Activated T-cell treated with anti-CD3 and anti-CD28 coated beads, Interleukin-2, amount 50 U/mL, for 72 hours (primary cell): ENCODE measurements at places on chromosomes 2 and 18.

DNA sequence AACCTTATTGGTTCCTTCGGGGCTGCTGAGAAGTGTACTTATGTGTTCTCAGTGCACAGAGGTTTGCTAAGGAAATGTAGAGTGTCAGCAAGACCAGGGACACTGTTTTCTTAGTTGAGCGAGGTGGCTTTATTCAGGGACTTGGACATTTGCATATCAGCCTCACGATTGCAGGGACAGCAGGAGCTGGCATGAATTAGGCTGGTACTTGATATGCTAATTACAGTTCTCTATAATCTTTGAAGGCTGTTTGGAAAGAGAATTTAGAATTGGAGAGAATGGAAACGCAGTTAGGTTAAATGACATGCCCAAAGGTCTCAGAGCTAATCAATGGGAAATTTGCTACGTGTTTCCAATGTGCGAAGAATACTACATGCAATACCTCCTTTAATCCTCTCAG, 18.7 kb upstream of the MTCL1 start:
- no peak for DNase-seq

GRCh38 chr18:46169464-46169941, 65.3 kb downstream of the HAUS1 start:
- DNase-seq: no peak

- DNase-seq: no peak
Observed at GRCh38 chr2:45777996-45778719, 126.7 kb downstream of the PRKCE start.

DNA sequence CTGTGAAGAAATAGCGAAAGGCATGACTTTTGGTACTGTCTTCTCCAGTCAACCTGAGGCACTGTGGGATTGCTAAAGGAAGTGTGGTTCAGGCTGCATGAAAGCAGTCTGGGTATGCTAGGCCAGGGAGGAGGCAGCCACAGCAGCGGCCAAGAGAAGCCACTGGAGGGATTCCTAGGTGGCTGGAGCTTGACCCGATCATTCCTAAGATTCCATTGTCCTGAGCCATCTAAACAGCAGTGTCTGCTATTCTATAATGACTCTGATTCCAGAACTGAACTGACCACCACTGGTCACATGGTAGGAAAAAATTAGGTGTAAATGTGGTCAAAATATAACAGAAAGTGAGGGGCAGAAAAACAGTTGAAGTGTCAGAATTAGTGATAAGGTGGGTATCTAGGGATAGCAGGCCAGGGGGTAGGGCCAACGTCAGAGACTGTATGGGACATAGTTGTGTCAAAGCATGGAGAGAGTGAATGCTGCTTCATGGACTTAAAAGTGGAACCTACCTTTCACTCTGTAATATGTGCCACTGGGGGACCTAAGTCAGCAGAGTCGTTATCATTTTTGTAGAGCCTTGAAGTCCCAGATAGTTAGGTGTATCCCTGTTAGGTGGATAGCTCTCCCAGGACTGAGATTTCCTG, 204.6 kb downstream of the CTNNA2 start:
- DNase-seq: no peak

DNA sequence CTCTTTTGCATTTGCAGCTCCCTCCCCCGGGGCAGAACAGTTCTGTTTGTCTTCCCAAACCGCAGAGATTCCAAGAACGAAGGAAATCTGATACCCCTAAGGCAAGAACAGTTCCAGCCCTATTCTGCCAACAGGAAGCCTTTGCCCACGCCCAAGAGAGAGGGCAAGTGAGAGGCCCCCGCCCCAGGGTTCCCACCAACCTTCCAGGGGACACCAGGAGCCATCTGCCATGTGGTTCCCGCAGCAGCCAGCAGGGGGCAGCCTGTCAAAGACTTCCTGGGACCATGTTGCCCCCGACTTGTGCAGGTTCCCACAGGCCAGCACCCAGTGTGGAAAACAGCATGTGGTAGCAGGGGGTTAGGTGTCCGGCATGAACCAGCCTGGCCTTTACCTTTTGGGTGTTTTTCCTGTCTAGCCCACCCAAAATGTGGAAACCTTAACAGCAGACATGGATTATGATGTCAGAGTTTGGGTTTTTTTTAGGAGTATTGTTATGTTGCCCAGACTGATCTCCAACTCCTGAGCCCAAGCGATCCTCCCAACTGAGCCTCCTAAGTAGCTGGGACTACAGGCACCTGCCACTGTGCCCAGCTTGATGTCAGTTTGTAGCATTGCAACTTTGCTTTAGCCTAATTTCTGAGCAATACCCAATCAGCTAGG, 21.7 kb upstream of the EFHD1 start:
- peak; percentile 79 for DNase-seq

GRCh38 chr2:98805412-98806171, 74.7 kb upstream of the MGAT4A start:
- DNase-seq: no peak

GRCh38 chr2:143110758-143111428, 18.3 kb upstream of the ARHGAP15 start:
- peak; percentile 54 for DNase-seq

DNA sequence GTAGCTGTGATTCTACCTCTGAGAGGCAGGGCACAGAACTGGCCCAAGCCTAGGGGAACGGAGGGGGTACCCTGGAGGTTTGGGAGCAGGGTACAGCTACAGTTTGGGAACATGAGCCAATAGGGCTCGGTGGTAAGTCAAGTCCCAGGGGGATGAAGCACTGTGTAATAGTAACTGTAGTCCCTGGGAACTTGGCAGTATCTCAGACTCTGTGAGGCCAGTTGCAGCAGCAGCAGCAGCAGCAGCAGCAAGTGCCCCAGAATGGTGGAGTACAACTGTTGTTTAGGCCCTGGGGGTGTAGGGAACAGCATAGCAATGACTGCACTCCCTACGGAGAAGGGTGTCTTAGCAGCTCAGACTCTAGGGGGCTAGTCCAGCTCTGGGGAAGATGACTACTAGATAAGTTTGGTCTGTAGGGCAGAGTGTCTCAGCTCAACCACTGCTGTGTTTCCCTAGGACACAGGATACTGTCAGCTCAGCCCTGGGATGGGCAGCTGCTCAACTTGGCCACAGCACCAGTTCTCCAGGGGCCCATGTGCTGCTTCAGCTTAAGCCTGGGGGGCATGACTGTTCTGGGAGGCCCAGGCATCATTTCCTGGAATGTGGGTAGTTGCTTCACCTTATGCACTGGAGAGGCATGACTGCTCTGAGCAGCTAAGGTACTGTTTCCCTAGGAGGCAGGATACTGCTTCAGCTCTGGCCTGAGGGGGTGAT, 20.5 kb downstream of the CARF start:
- DNase-seq: no peak

DNA sequence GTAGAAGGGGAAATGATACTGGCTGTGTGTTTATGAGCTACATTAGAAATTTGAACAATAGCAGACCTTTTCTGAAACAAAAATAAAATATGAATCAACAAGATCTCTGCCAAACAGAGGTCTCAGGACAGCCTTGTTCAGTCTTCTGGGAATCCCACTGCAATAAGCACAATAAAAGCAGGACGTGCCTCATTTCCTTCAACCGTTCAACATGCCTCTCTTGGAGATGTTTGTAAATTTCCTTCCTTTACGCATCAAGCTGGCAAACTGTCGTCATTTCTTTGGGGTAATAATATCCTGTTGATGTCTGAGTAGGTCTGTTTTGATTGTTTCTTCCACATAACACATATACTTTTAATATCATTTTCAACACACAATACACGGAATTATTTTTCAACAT, 77.2 kb downstream of the TCF4 start:
- DNase-seq: no peak

GRCh38 chr18:31438402-31438801, 9.1 kb upstream of the DSG3 start:
- no peak for DNase-seq
